GM13977 (cell line): ENCODE measurements at places on chromosomes 5 and 9.

- peak; percentile 62 for DNase-seq
Measured at GRCh38 chr5:177494346-177495195, 2.8 kb downstream of the PDLIM7 start.

DNA sequence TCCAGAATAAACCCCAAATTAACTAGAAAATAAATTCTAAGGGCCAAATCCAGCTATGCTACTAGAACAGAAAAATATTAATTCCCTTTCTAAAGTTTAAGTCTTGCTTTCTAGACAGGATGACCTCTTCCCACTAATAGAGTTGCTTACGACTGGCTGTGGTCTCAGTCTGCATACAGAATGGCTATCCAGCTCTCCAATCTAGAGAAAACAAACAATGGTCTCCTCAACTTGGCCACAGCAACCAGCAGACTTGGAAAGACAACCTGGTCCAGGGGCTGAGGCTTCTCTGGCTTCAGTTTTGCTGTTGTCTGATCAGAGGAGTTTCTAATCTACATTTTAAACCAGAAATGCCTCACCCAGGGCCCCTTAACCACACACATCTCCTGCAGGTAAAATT lies 28.9 kb downstream of the RASEF start:
- no peak for DNase-seq

DNA sequence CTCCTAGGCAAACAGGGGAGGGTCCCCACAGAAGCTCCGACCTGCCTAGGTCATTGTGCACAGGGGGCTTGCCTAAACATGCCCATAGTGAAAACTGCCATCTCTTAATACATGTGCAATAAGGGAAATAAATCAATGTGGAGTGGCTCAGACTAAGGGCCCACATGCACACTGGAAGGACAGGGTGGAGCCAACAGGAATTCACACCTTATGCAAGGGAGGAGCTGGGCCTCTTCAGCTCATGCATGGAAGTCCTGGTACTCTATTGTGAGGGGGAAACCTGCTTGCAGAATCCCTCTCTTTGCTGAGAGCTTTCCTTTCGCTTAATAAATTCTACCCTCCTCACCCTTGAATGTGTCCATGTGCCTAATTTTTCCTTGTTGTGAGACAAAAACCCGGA lies 815.8 kb downstream of the EFNA5 start:
- no peak for DNase-seq

GRCh38 chr9:86942281-86943200 lies 4.8 kb downstream of the GAS1 start:
- no peak for DNase-seq

GRCh38 chr5:42301349-42301748 lies 121.9 kb upstream of the GHR start:
- no peak for DNase-seq

- DNase-seq = peak; percentile 39
Measured at GRCh38 chr9:76996700-76997099, 22.8 kb upstream of the FOXB2 start.

- DNase-seq = no peak
Measured at GRCh38 chr9:90842176-90842777, 40.7 kb downstream of the SYK start.

DNA sequence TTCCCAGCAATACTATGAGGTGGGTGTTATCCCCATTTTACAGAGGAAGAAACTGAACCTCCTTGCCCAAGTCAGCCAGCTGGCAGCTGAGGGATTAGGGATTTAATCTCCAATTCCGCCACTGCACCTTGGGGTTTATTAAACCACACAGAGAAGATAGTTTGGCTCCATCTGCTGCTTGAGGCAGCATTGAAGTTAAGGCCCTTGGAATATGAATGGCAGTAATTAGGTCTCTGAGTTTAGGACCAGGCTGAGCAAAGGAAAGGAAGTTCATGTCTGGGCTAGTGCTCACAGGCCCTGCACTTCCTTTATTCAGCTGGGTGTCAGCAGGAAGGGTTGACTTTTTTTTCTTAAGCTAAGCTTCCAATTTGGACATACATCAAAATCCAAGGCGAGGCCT lies 86.9 kb upstream of the GDNF start:
- no peak for DNase-seq

GRCh38 chr9:107584186-107584585 lies 94.6 kb upstream of the KLF4 start:
- DNase-seq = no peak

DNA sequence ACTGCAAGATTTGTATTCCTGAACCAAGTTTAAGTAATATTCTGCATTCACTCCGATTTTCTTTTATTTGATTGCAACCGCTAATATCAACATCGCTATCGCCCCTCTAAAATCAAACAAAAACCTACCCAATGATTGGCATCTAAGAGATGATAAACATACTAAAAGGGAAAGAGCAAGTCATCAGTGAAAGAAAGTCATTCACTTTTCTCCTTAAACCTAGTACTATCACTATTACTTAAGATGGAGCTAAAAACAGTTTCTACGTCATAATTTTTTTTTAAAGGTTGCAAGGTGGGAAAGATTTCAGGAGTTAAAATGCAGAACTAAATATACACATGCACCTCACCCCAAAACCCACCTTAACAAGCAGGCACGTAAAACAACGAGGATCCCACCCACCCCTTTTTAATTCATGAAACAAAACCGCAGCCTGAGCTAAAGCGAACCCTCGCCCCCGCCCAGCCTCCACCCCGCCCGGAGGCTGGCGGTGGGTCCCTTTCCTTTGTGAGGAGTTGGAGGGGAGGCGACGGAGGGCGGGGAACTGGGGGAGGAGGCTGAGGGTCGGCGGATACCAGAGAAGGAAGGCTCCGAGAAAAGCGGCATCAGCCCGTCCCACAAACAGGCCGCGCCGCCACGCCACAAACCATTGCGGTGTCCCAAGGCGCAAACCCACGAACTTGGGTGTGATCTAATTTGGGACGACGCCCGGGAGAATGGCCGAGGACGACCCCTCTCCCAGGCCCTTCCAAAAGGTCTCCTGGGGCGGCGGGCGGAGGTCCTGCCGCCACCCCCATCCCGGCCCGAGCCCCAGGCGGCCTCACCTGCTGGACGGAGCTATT lies 861 bp downstream of the UBQLN1 start:
- DNase-seq = peak; percentile 51

DNA sequence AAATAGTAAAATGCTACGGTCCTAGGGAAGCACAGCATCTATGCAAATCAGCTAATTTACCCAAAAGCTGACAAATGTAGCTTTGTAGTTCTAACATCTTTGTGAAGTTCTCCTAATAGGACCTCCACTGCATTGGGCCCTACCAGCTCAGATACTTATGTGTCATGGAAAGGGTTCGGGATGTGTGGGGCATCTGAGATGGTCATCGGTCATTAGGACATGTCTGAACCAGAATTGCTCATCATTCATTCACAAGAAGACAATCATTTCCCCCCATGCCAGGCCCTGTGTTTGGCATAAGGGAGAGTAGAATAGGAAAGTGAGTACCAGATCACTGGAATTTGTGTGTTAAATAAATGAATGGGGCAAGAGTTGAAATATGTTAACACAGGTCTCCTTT lies 35.7 kb downstream of the PWWP2A start:
- DNase-seq = no peak

- no peak for DNase-seq
Measured at GRCh38 chr5:129629575-129629974, 118.3 kb upstream of the MINAR2 start.

DNA sequence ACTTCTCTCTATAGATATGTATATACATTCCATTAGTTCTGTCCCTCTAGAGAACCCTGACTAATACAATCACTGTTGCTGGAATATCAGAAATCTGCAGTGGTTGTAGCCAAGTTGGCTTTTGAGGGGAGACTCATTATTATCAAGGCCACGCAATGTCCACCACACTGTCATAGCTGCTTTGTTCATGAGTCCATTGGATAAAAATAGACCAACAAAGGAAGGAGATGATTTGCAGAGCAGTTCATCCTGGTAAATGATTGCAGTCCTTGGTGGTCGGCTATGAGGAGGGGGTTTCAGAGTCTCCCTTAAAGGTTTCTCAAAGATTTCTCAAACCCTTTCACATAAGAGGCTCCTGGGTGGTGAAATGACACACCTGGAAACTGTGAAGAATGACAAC lies 192.8 kb upstream of the ANKH start:
- DNase-seq = no peak

GRCh38 chr5:156181656-156182055 lies 145.3 kb upstream of the SGCD start:
- DNase-seq = no peak

GRCh38 chr5:181163487-181164075 lies 16.2 kb downstream of the OR2V2 start:
- no peak for DNase-seq

DNA sequence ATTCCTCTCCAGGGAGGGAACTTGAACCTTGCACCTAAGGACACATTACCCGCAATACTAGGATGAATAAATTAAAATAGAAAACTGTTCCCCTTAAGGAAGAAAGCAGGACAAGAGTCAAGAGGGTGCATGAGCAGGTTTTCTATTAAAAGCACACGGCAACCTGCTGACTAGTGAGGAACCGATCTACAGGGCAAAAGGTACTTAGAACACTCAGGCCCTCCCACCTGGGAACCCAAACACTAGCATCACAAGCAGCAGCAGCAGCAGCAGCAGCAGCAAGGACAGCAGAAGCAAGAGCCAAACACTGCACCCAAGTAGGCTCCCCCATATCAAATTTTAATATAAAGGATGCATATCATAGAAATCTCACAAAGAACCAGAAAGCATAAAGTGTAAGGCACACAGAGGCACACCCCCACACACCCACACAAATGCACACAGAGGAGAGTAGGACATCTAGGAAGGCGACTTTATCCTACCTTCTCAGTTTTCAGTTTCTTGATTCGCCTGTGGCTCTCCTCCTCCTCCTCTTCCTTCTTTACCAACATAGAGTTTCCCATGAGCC lies 2.8 kb downstream of the ZNF608 start:
- no peak for DNase-seq

DNA sequence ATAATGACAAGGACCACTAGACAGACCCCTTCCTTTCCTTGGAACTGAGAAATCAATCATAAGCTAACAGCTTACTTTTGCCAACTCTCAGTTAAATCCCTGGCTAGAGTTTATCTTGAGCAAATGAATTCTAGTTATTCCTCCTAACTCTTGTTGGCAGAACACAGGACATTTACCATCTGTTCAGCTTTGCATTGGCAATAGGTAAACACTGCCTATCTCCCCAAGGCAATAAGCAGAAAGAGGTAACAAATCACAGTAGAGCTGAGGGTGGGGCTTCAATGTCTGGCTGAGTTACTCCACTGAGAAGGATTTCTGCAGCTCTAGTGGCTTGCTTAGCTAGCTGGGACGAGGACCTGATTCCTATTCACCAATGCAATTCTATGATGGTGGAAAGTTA lies 503.3 kb upstream of the GRIA1 start:
- DNase-seq = no peak

DNA sequence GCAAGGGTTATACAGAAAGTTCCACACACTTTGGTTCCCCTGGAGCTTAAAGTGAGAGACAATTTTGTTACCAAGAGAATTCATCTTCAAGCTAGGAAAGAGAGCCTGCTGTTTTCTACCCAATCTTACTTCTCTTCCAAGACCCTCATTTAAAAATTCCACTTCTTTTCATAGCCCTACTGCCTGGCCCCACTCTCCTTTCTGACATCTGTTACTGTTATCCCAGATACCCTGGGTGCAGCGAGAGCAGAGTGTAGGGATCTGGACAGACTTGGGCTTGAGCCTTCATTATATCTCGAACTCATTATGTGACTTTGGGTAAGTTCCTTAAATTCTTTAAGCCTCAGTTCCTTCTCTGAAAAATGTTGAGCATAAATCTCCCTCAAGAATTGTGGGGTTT lies 263.1 kb downstream of the ASTN2 start:
- DNase-seq = no peak

- DNase-seq = no peak
Measured at GRCh38 chr9:82367016-82367415, 378.4 kb downstream of the SPATA31D1 start.

DNA sequence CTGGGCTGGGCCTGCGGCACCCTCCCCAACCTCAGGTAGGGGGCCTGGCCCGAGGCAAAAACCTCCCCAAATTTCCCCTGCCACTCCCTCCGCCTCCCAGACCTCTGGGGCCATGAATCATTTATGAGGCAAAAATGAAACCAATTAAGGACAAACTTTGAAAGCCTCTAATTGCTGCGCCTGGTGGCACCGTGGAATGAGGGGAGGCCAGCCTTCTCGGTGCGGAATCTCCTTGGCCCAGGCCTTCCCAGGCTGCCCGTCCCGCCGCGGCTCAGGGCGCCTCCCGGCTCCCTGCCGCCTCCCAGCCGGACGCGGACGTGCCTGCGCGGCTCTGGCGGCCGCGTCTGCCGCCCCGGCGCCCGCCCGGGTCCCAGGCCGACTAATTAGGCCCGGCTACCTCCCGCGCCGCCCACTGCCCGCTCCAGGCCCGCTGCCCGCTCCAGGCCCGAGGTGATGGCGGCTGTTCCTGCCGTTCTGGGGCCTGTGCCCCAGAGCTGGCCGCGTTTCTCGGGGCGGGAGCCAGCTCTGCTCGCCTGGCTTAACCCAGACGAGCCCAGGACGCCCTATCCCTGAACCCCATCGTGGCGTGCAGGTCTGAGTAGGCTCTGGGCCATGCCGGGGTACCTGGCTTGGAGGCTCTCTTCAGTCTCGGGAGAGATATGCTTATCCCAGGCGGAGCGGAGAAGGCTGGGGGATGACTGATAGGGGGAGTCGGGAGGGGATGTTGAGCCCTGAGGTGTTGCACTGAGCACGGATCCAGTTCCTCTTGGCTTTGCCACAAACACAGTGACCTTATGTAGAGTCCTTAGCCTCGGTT lies 20.1 kb downstream of the CXXC5 start:
- DNase-seq = peak; percentile 78

DNA sequence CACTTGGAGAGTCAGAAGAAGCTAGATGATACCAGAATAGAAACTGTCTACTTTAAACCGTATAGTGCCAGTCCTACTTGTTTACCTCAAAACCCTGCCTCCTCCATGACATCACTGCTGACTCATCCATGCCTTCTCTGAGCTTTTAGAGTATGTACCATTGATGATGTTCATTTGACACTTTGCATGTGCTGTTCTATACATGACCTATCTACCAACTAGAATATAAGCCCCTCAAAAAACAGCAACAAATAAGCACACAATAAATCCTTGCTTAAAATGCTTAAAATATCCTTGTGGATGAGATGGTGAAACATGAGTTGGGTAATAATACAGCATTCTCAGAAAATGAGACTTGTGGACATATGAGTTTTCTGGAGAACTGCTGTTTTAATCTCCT lies 2.6 kb downstream of the CTNNAL1 start:
- peak; percentile 58 for DNase-seq

DNA sequence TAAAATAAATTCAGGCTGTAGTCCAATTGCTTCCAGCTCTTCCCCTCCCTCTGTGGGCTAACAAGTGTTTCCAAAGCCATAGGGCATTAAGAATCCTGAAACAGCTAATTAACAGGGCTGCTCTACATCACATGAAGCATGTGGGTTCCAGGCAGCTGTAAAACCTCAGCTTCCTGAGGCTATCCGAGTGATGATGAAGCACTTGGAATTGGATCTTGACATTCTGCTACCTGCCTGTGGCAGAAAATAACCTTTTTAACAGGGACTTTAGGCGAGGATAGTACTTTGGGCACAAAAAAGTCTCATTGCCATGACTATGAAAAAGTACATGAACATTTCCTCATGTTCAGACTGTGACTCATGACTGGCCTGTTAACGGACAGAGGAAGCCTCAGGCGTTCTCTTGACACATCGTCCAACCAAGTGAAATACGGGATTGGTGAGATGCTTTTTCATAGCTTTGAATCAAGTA lies 107.2 kb downstream of the PDE4D start:
- no peak for DNase-seq

- DNase-seq = peak; percentile 36
Measured at GRCh38 chr9:70924895-70925547, 196.4 kb downstream of the TRPM3 start.

GRCh38 chr5:154709368-154710305 lies 45.5 kb upstream of the LARP1 start:
- no peak for DNase-seq

GRCh38 chr5:140043508-140043872 lies 391 bp upstream of the NRG2 start:
- peak; percentile 71 for DNase-seq
